Kasumi-1 (cell line): ENCODE measurements at places on chromosomes 5 and 9.

GRCh38 chr5:74382987-74383593 lies 257.4 kb downstream of the ENC1 start:
- DNase-seq, result no peak

- DNase-seq, result no peak
Observed at GRCh38 chr5:179118756-179119414, 58.7 kb downstream of the ZNF354C start.

- no peak for DNase-seq
Observed at GRCh38 chr5:51618234-51618633, 235.0 kb downstream of the ISL1 start.

DNA sequence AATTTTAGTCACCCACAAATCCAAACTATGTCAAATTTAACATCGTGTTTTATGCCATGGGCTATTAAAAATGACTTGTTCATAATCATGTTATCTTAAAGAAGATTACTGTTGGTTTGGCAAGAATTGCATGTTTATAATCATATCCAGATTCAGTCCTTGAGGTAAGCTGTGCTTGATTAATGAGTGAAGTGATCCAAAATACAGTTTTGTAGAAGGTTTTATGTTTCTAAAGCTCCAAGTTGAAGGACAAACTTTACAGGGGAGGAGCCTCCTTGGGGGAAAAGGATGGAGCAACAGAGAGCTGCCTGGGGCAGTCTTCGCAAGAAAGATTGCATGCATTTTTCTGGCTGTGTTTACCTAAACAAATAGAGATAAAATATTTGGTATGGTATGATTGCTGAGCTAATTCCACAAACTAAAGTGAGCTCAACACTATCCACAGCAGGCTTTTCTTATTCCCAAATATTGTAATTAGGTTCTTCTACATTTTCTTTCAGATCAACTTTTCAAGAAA lies 189.5 kb upstream of the TYRP1 start:
- no peak for DNase-seq

GRCh38 chr9:68978066-68978465 lies 35.8 kb downstream of the PRKACG start:
- DNase-seq, result peak; percentile 82

GRCh38 chr5:141843156-141843927 lies 34.9 kb downstream of the PCDH1 start:
- DNase-seq, result no peak
